ENCODE measurements at places on chromosomes 5 and 9.
A peak's percentile ranks its signal among the peaks of the same experiment; 100 is the strongest.

GRCh38 chr5:74092766-74093165 lies 466.8 kb downstream of the ARHGEF28 start:
- no peak for DNase-seq

- DNase-seq: peak; percentile 76
Observed at GRCh38 chr9:14993061-14993800, 83.0 kb upstream of the FREM1 start.

DNA sequence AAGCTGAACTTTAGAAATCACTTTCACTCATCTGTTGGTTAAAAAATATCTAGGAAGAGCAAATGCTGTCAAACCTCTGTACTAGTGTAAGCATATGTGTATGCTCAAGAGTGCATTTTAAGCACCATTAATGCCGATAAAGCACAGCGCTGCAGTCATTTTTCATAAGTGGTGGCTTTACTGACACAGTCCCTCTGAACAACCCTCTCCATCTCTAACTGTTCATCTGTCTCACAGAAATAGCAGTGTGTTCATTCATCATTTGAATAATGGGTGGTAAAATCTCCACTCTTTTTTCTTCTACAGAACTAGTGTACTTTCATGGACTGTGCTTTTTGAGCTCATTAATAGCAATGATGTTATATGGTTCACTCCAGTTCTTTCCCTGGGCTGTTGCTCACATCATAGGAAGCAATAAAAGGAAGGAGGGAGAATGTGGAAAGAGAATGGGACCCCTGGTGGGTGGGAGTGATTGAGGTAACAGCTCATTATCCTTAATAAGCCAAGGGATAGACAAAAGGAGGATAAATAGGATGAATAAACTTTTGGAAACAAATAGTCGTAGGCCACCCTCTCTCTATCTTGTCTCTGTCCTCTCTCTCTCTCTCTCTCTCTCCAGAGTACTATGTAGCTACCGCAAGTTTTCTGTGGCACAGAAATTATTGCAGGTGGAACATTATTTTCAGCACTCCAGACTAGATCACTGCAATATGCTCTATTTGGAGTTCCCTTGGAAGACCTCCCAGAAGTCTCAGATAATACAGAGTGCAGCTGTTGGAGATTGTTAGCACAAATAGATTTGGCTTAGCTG lies 117.9 kb upstream of the PRDM9 start:
- DNase-seq: no peak

GRCh38 chr5:172003746-172004145 lies 2.7 kb downstream of the FBXW11 start:
- DNase-seq: no peak

GRCh38 chr5:133469846-133470245 lies 142.5 kb downstream of the FSTL4 start:
- no peak for DNase-seq

DNA sequence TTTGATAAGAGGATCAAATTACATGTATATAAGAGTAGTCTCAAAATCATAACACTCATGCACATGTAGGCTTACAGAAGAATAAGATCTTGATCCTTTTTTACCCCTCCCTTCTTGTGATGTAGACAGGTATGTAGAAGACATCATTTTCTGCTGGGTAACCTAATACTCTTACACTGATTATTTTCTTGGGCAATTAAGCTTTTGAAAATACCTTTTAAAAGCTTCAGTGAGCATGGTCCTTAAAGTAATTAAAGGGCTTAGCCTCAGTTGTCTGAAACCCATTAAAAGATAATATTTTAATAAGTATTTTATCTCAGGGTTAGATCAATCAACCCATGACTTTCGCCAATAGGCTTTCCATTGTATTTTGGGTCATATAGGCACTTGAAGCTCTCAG lies 50.6 kb downstream of the ALDH1A1 start:
- DNase-seq: no peak

- no peak for DNase-seq
Observed at GRCh38 chr5:95149387-95149786, 135.5 kb downstream of the MCTP1 start.

DNA sequence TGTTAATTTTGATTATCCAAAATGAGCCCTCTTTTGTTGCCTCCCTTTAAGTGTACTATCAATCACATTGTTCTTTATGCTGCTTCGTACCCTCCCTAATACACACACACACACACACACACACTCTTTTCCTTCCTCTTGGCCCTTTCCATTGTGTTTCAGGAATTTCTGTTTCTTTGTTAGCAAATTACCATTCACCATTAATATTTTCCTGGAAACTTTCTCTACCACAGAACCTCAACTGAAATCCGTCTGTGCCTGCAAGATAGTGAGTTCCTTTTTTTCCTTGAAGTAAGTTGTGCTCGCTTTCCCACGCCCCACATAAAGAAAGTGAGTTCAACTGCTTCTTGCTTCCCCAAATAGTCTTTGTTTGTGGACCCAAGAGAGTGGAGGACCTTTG lies 61.8 kb downstream of the SMIM15 start:
- no peak for DNase-seq

GRCh38 chr5:169801324-169801777 lies 164.3 kb downstream of the DOCK2 start:
- DNase-seq: peak; percentile 15

DNA sequence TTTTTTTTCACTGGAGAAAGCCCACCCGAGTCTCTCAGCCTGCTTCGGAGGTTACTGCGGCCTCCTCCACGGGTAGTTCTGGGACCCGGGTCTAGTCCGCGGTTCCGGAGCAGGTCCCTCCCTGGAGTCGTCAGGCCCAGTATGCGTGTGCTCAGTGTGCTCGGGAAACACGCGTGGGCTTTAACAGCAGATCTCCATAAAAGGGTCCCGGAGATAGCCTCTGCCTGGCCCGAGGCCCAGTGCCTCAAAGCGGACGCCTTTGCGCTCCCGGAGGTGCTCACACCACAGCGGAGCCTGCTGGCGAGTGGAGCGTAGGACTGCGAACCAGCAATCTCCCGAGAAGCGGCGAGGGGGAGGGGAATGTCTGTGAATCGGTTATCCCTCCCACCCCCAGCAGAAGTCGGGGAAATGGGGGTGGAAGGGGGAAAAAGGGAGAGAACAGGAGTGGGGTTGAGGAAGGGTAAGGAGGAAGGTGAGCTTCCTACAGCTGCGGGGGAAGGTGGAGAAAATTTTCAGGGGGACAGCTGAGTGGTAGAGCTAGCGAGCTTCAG lies 28.7 kb downstream of the CDKN2A start:
- peak; percentile 69 for DNase-seq

GRCh38 chr5:90547072-90547536 lies 11.5 kb upstream of the ADGRV1 start:
- no peak for DNase-seq

DNA sequence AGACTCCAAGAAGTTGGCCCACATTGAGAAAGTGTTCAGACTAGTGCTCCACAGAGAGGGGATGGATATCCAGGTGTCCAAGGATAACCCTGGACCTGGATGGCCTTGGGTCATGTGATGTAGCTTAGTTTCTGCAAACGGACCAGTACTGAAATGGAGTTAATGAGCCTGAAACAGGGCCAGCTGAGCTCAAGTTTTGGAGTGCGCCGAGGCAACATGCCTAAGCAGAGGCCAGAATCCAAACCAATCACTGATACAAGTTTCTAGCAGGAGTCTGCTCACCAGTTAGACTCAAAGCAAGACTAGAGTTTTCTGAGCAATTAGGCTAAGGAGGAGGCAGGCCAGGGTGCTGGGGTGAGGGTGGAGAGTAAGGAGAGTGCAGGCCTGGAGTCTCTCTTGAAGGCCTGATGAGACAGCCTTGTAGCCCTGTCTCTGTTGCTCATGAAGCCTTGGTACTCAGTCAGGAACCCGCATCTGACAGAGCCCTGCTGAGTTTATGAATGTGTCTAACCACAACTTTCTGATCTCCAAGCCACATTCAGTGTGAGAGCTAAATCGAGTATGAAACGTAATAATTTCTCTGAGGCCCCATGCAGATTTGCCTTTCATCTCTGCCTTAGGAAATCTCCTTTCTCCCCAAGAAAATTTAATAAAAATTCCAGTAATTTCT lies 68.9 kb upstream of the EQTN start:
- DNase-seq: peak; percentile 77

DNA sequence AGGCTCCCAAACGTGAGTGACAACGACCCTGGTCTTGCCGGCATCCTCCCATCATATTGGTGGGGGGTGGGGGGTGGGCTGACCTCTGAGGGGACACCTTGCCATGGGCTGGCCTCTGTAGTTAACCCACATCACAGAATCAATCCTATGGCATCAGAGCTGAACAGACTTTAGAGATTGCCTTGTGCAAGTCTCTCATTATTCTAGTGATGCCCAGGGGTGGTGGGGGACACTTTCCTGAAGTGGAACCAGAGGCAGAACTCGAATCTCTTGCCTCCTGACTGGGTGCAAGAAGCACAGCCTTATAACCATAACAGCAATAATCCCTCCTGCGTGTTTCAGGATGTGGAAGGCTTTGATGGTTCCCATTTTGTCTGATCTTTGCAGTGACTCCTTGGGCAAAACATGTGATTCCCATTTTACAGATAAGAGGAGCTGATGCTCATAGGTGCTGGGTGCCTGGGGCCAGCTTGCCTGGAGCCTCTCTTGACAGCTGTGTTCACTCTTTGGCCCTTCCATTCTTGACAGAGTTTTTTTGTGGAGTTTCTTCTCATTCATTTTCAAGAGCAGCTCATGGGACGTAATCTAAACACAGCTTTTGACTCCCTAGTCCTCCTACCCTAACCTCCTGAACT lies 18.6 kb upstream of the PITX1 start:
- no peak for DNase-seq

GRCh38 chr5:78008356-78008967 lies 232.3 kb upstream of the TBCA start:
- DNase-seq: no peak

DNA sequence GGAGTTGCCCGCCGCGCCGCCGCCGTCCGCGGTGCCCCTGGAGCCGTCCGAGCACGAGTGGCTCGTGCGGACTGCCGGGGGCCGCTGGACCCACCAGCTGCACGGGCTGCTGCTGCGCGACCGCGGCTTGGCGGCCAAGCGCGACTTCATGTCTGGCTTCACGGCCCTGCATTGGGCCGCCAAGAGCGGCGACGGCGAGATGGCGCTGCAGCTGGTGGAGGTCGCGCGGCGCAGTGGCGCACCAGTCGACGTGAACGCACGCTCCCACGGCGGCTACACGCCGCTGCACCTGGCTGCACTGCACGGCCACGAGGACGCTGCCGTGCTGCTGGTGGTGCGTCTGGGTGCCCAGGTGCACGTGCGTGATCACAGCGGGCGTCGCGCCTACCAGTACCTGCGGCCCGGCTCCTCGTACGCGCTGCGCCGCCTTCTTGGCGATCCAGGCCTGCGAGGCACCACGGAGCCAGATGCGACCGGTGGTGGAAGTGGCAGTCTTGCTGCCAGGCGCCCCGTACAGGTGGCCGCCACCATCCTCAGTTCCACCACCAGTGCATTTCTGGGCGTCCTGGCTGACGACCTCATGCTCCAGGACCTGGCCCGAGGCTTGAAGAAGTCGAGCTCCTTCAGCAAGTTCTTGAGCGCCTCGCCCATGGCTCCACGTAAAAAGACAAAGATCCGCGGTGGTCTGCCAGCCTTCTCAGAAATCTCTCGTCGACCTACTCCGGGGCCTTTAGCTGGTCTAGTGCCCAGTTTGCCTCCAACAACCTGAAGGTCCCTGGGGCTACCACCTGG lies 1.6 kb downstream of the SOWAHA start:
- no peak for DNase-seq

- no peak for DNase-seq
Observed at GRCh38 chr5:119527351-119527750, 75.1 kb downstream of the HSD17B4 start.

GRCh38 chr5:6729386-6730310 lies 16.4 kb downstream of the TENT4A start:
- DNase-seq: peak; percentile 64

DNA sequence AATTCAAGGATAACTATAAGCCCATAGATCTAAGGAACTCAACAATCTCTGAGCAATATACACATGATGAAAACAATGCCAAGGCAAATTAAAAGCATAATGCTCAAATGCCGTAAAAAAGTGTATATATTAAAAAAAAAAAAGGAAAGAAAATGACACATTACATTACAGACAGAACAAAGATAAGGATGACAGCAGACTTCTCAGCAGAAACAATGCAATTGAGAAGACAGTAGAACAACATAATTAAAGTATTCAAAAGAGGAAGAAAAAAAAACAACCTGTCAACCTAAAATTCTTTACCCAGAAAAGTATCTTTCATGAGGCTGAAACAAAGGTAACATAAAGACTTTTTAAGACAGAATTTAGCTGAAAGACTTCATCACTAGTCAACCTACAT lies 591.7 kb downstream of the ZNF608 start:
- no peak for DNase-seq

DNA sequence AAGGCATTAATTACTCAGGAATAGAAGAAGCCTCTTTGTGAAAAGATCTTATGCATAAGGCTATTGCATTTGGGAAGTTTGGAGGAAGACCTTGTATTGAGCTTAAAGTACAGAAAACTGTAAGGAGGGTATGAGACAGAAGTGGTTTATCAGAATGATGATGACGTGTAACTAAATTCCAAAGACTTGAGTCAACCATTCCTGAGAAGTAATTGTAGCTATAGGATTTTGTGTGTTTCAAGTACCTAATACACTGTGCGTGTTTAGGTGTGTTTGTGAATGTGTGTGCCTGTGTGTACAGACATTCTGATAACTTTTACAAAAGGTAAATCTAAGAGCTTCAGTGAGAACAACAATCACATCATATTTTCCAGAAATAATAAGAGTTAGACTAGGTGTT lies 46.5 kb upstream of the IRX2 start:
- DNase-seq: no peak

DNA sequence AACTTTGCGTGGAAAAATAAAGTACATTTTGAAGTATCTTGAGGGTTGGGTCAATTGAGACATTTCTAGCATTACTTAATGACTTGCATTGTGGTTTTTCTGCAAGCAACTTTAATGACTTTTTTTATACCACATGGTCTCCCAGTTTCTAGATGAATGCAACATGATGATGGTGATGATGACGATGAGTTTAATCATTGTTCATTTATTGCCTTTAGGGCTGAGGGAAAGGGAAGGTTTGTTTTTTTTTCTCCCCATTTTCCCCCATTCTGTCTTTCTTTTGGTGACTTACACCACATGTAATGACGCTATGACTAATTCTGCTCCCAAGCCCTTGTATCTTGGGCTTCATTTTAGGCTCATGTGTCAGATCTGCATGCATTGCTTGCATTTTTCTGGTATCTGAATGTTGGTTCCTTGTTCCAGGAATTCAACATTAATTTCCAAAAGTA lies 57.7 kb upstream of the NXNL2 start:
- no peak for DNase-seq

Measured in activated CD4-positive, alpha-beta T cell treated with anti-CD3 and anti-CD28 coated beads for 48 hours (primary cell).